GM23248 (cell line): ENCODE measurements at places on chromosomes 6 and 20.

- no peak for DNase-seq
Observed at GRCh38 chr6:27770724-27771123, 141.5 kb downstream of the OR2B2 start.

DNA sequence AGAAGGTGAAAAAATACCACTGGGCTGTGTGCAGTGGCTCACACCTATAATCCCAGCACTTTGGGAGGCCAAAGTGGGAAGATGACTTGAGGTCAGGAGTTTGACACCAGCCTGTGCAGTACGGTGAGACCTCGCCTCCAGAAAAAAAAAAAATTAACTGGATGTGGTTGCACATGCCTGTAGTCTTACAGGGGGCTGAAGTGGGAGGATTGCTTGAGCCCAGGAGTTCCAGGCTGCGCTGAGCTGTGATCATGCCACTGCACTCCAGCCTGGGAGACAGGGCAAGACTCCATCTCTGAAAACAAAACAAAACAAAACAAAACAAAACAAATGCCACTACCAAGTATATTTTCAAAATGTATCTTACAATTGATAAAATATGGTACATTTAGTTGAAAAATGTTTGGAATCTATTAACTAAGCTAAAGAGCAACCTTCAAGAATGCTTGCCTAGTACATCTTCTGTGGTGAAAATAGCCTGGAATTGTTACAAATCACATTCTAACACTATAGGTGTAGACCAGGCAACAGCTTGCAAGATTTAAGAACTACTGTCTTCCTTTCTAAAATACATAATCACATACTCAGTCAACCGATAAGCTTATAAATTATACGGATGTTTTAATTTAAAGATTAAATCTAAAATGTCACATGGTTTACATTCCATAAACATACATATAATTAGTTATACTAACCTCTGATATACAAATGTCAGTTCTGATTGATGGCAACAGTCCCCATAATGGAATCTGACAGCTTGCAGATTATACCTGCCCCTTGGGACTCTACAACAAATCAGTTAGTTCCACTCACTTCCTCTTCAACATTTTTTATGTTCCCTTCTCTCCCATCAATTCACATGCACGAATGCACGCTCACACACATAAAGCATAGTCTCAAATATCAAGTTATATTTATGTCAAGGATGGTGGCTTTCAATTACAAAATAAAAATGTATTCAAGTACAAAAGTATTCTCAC lies 150.8 kb downstream of the ASCC3 start:
- DNase-seq: no peak

GRCh38 chr6:79898076-79898475 lies 49.3 kb downstream of the ELOVL4 start:
- no peak for DNase-seq

- peak; percentile 65 for DNase-seq
Observed at GRCh38 chr20:328975-329695, 3.8 kb downstream of the SOX12 start.

DNA sequence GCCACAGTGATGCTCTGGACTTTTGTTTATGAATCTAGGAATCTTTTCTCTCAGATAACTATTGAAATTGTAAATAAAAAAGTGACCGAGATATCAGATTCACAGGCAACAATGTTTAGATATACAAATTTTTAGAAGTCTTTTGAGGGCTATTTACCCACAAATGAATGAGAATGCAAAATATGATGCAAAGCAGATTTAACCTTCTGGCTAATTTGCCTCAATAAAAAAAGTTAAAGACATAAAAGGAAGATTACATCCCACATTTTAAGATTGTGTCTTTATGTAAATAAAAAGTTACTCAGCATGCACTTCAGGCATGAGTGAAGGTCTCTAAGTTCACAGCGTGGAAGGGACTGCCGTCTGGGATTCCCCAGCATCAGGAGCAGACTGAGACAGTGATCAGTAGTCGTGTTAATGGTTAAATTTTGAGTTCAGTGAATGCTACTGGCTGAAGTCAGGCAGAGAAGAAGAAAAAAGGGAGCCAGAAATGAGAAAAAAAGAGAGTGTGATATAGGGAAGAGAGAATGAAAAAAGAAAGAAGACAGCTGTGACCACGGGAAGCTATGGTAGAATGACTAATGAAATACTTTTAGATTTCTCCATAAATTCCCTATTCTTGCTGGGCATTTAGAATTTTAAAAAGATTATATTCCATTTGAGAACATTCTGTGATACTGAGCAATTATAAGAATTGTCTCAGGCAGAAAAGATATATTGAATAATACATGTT lies 93.6 kb downstream of the MYB start:
- no peak for DNase-seq

- no peak for DNase-seq
Observed at GRCh38 chr20:46265539-46265938, 42.8 kb downstream of the CDH22 start.
